Activated CD8-positive, alpha-beta T cell treated with anti-CD3 and anti-CD28 coated beads, Interleukin-2, amount 10 ng/mL, durations not matched to agents 7 days and 5 days (primary cell): ENCODE measurements at places on chromosomes 3 and 15. TPM values are rescaled to one million over a fixed set of nuclear protein-coding genes. Genes with fewer than 3 reads are reported as not detected.
A peak's percentile ranks its signal among the peaks of the same experiment; 100 is the strongest.

- H3K4me3 ChIP-seq: no peak overlapping the region
- DNase-seq: no peak
- peaks cover 20% of the 10 kb centered on the region for H3K4me1 ChIP-seq
- H3K36me3 ChIP-seq: no peaks in the 10 kb centered on the region
- peaks cover 2% of the 10 kb centered on the region for H3K27me3 ChIP-seq
- no peak overlapping the region for H3K27ac ChIP-seq
These were observed 31.3 kb downstream of the DNASE1L3 start for GRCh38 chr3:58179235-58180098.

- H3K4me1 ChIP-seq: no peaks in the 10 kb centered on the region
- no peak overlapping the region for H3K27ac ChIP-seq
- H3K27me3 ChIP-seq: peaks cover 6% of the 10 kb centered on the region
- DNase-seq: no peak
These were observed 122.0 kb upstream of the BFSP2 start for GRCh38 chr3:133277813-133278212.

NR2E3 gene
- not detected for total RNA-seq

DNA sequence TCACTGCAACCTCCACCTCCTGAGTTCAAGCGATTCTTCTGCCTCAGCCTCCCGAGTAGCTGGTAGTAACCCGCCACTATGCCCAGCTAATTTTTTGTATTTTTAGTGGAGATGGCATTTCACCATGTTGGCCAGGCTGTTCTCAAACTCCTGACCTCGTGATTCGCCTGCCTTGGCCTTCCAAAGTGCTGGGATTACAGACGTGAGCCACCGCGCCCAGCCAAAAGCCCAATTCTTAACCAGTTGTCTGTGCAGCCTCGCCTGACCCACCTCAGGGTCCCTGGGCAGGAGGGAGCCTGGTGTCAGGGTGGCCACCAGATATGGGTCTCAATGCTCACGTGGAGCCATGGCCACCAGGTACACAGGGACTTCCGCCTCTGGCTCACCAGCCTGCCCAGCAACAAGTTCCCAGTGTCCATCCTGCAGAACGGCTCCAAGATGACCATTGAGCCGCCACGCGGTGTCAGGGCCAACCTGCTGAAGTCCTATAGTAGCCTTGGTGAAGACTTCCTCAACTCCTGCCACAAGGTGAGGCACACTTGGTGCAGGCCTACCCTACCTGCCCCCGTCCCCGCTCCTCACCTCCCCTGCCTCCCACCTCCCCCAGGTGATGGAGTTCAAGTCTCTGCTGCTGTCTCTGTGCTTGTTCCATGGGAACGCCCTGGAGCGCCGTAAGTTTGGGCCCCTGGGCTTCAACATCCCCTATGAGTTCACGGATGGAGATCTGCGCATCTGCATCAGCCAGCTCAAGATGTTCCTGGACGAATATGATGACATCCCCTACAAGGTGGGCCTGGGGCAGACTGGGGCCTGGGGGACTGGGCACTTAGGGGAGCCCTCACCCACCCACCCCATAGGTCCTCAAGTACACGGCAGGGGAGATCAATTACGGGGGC is 48.6 kb downstream of the SEMA3G start:
- no peak overlapping the region for H3K4me3 ChIP-seq
- DNase-seq: no peak
- no peaks in the 10 kb centered on the region for H3K27me3 ChIP-seq
- peaks cover 10% of the 10 kb centered on the region for H3K36me3 ChIP-seq

ADPRH gene
- total RNA-seq: 3.2 TPM

BSN gene
- total RNA-seq: 0.05 TPM

- H3K36me3 ChIP-seq: no peaks in the 10 kb centered on the region
- no peak overlapping the region for H3K27ac ChIP-seq
- H3K4me1 ChIP-seq: no peaks in the 10 kb centered on the region
- H3K27me3 ChIP-seq: peaks cover 2% of the 10 kb centered on the region
- no peak for DNase-seq
- no peak overlapping the region for H3K4me3 ChIP-seq
These were observed 28.6 kb upstream of the VGLL4 start for GRCh38 chr3:11672363-11672762.

GRCh38 chr3:129046732-129047552 is 13.6 kb upstream of the GP9 start:
- H3K27ac ChIP-seq: no peak overlapping the region
- peaks cover 22% of the 10 kb centered on the region for H3K27me3 ChIP-seq
- no peak overlapping the region for H3K4me3 ChIP-seq
- no peak for DNase-seq

TRH gene
- not detected for total RNA-seq

DNA sequence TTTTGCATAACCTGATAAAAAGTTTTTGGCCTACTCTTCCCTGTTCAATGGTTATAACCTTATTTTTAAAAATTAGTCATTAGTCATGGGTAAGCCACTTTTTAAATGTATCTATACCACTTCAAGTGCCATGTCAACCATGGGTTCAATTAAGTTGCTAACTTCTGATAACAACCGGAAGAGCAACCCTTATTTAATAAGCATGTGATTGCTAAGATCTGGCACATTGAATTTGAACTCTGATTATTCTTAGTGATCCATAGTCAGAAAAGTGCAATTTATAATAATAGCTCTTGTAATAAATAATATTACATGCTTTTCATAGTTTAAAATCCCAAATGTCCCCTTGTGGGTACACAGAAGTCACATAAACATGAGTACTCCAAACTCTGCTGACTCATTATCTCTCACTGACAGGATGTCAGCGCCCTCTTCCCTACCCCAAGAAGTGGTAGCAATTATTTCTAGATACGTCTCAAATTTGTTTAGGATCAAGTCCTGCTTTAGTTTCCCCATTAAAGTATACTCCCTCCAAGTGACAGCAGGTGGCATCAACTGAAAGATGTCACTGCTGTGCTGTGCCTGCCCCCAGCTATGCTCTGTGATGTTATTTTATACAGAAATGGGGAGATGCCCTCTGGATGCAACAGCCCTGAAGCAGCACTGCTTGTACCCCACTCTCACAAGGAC is 18.6 kb downstream of the SAMD7 start:
- no peaks in the 10 kb centered on the region for H3K36me3 ChIP-seq
- no peak overlapping the region for H3K27ac ChIP-seq

- H3K27me3 ChIP-seq: peaks cover 15% of the 10 kb centered on the region
- H3K27ac ChIP-seq: no peak overlapping the region
- no peaks in the 10 kb centered on the region for H3K4me1 ChIP-seq
- H3K4me3 ChIP-seq: no peak overlapping the region
- DNase-seq: no peak
- no peaks in the 10 kb centered on the region for H3K36me3 ChIP-seq
These were observed 491.5 kb upstream of the MDFIC2 start for GRCh38 chr3:70803891-70804290.

- no peaks in the 10 kb centered on the region for H3K4me1 ChIP-seq
- H3K27me3 ChIP-seq: peaks cover 14% of the 10 kb centered on the region
- DNase-seq: no peak
- H3K4me3 ChIP-seq: no peak overlapping the region
- no peak overlapping the region for H3K27ac ChIP-seq
These were observed 16.0 kb upstream of the ZNF710 start for GRCh38 chr15:89985111-89985510.

GRCh38 chr15:63157891-63158431 is 684 bp upstream of the RPS27L start:
- no peaks in the 10 kb centered on the region for H3K27me3 ChIP-seq
- DNase-seq: peak; percentile 55
- peaks cover 29% of the 10 kb centered on the region for H3K36me3 ChIP-seq
- H3K27ac ChIP-seq: peak overlapping the region; percentile 91

CLK3 gene
- total RNA-seq: 128 TPM

- H3K36me3 ChIP-seq: no peaks in the 10 kb centered on the region
- H3K4me3 ChIP-seq: no peak overlapping the region
- no peak overlapping the region for H3K27ac ChIP-seq
- H3K4me1 ChIP-seq: no peaks in the 10 kb centered on the region
- DNase-seq: no peak
These were observed 39.8 kb upstream of the GMNC start for GRCh38 chr3:190902292-190902691.

CYP8B1 gene
- total RNA-seq: not detected

SCG5 gene
- 3.0 TPM for total RNA-seq

FGF7 gene
- 0.11 TPM for total RNA-seq

IQCF5 gene
- not detected for total RNA-seq

DNA sequence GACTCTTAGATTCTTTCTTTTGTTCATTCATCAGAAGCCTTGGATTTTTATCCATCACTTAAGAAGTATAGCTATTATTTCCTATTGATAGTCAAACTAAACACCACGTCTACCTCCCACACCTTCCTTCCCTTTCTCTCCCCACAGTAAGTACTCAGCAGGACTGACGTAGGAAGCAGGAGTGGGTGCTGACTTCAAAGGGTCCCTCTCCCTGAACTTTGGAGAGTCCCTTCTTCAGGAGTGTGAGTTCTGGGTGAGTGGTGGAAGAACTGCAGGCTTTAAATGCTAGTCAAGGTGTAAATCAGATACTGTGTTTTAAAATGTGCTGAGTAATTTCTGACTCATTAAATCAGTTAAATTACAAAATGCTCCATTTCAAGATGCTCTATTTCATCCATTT is 126.5 kb upstream of the BFSP2 start:
- no peak for DNase-seq
- H3K27me3 ChIP-seq: peaks cover 18% of the 10 kb centered on the region
- H3K4me1 ChIP-seq: no peaks in the 10 kb centered on the region
- no peak overlapping the region for H3K27ac ChIP-seq

- H3K36me3 ChIP-seq: peaks cover 16% of the 10 kb centered on the region
- peak overlapping the region; percentile 92 for H3K4me3 ChIP-seq
- H3K27ac ChIP-seq: peak overlapping the region; percentile 89
- peaks cover 74% of the 10 kb centered on the region for H3K4me1 ChIP-seq
These were observed 1.5 kb upstream of the PPP1R2 start for GRCh38 chr3:195544634-195545033.

TP53BP1 gene
- total RNA-seq: 24.3 TPM

- peaks cover 28% of the 10 kb centered on the region for H3K27me3 ChIP-seq
- H3K4me3 ChIP-seq: no peak overlapping the region
- no peaks in the 10 kb centered on the region for H3K36me3 ChIP-seq
- no peak overlapping the region for H3K27ac ChIP-seq
- H3K4me1 ChIP-seq: peaks cover 17% of the 10 kb centered on the region
These were observed 110.8 kb downstream of the TBC1D2B start for GRCh38 chr15:77966540-77967234.

- H3K27me3 ChIP-seq: no peaks in the 10 kb centered on the region
- no peak overlapping the region for H3K27ac ChIP-seq
- peak; percentile 46 for DNase-seq
- no peak overlapping the region for H3K4me3 ChIP-seq
- no peaks in the 10 kb centered on the region for H3K4me1 ChIP-seq
These were observed 18.5 kb upstream of the C3orf62 start for GRCh38 chr3:49295489-49296058.

MAP6D1 gene
- total RNA-seq: 0.90 TPM

GRCh38 chr15:69753867-69754266 is 301.2 kb downstream of the RPLP1 start:
- H3K27ac ChIP-seq: peak overlapping the region; percentile 21
- DNase-seq: no peak
- H3K36me3 ChIP-seq: peaks cover 53% of the 10 kb centered on the region
- H3K4me3 ChIP-seq: no peak overlapping the region
- H3K4me1 ChIP-seq: peaks cover 86% of the 10 kb centered on the region

GRCh38 chr15:60835974-60836373 is 357.0 kb upstream of the ICE2 start:
- no peak for DNase-seq
- no peak overlapping the region for H3K4me3 ChIP-seq
- H3K27ac ChIP-seq: no peak overlapping the region
- no peaks in the 10 kb centered on the region for H3K36me3 ChIP-seq
- peaks cover 18% of the 10 kb centered on the region for H3K4me1 ChIP-seq

- DNase-seq: no peak
- H3K4me1 ChIP-seq: no peaks in the 10 kb centered on the region
- no peak overlapping the region for H3K4me3 ChIP-seq
- H3K27me3 ChIP-seq: peaks cover 18% of the 10 kb centered on the region
- H3K36me3 ChIP-seq: no peaks in the 10 kb centered on the region
These were observed 114.6 kb downstream of the CCNL1 start for GRCh38 chr3:157045238-157045850.

GRCh38 chr3:4504340-4505261 is 11.5 kb downstream of the ITPR1 start:
- H3K27me3 ChIP-seq: no peaks in the 10 kb centered on the region
- peaks cover 40% of the 10 kb centered on the region for H3K36me3 ChIP-seq
- peak overlapping the region; percentile 80 for H3K4me3 ChIP-seq
- peaks cover 58% of the 10 kb centered on the region for H3K4me1 ChIP-seq
- DNase-seq: peak; percentile 50
- H3K27ac ChIP-seq: peak overlapping the region; percentile 98

DNA sequence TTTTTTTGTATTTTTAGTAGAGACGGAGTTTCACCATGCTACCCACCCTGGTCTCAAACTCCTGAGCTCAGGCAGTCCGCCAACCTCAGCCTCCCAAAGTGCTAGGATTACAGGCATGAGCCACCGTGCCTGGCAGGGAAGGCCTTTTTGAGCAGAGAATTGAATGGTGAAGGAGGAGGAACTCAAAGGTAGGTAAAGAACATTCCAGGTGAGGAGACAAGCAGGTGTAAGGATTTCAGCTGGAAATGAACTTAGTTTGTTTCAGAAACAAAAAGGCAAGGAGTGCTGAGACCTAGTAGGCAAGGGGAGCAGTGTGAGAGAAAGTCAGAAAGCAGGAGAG is 2.5 kb downstream of the TICRR start:
- no peak overlapping the region for H3K27ac ChIP-seq
- H3K36me3 ChIP-seq: peaks cover 53% of the 10 kb centered on the region

DNA sequence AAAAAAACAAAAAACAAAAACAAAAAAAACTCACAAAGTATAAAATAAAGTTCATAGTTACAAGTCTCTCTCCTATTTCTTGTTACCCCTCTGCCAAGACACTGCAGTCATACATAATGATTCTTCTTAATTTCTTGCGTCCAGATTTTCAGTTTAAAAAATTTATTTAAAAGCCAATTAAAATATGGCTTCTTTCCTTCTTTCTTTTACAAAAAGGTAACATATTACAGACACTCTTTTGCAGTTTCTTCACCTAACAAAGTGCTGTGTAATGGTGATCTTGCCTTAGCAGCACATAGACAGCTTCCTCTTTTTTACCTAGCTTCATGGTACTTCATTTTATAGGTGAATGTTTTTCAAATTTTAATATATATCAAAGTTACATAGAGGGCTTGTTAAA is 136.1 kb upstream of the SGO1 start:
- DNase-seq: no peak
- H3K36me3 ChIP-seq: no peaks in the 10 kb centered on the region

ANKDD1A gene
- total RNA-seq: 9.1 TPM

DNA sequence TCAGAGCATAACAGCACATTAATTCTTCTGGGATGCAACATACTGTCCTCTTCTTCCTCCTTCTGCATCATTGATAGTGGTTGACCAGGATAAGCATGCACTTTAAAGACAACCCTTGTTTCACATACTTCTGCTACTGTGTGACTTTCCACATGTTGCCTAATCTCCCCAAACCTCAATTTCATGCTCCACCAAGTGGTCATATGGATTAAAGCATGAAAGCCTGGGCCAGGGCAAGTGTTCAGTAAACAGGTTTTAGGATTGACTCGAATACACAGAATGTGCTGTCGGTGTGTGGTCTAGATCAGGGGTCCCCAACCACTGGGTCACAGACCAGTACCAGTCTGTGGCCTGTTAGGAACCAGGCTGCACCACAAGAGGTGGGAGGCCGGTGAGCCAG is 22.5 kb upstream of the BFSP2 start:
- H3K4me3 ChIP-seq: no peak overlapping the region
- no peak for DNase-seq
- H3K4me1 ChIP-seq: no peaks in the 10 kb centered on the region
- no peaks in the 10 kb centered on the region for H3K27me3 ChIP-seq
- H3K27ac ChIP-seq: no peak overlapping the region
- H3K36me3 ChIP-seq: no peaks in the 10 kb centered on the region

FBXW12 gene
- not detected for total RNA-seq
